ENCODE measurements at places on chromosomes 4 and X. TPM values are rescaled to one million over a fixed set of nuclear protein-coding genes. Genes with fewer than 3 reads are reported as not detected.
A peak's percentile ranks its signal among the peaks of the same experiment; 100 is the strongest.

Gene F11
- 0.30 TPM for total RNA-seq

Gene NOX1
- not detected for total RNA-seq

Gene TRPC5OS
- not detected for total RNA-seq

Gene NDST4
- 0.11 TPM for total RNA-seq

Gene ZNF595
- total RNA-seq, result 6.0 TPM

GRCh38 chr4:59484944-59485343 is 1715.2 kb upstream of the ADGRL3 start:
- H3K27ac ChIP-seq, result no peak overlapping the region
- no peaks in the 10 kb centered on the region for H3K36me3 ChIP-seq
- no peaks in the 10 kb centered on the region for H3K4me1 ChIP-seq
- no peaks in the 10 kb centered on the region for H3K27me3 ChIP-seq
- no peak overlapping the region for H3K4me3 ChIP-seq

Gene GPRASP2
- 14.5 TPM for total RNA-seq

- H3K27me3 ChIP-seq, result no peaks in the 10 kb centered on the region
- no peak overlapping the region for H3K4me3 ChIP-seq
- H3K4me1 ChIP-seq, result no peaks in the 10 kb centered on the region
- no peak overlapping the region for H3K27ac ChIP-seq
- H3K36me3 ChIP-seq, result no peaks in the 10 kb centered on the region
Measured at GRCh38 chr4:144861471-144861870, 215.5 kb downstream of the HHIP start.

Gene EDA
- total RNA-seq, result 7.3 TPM

DNA sequence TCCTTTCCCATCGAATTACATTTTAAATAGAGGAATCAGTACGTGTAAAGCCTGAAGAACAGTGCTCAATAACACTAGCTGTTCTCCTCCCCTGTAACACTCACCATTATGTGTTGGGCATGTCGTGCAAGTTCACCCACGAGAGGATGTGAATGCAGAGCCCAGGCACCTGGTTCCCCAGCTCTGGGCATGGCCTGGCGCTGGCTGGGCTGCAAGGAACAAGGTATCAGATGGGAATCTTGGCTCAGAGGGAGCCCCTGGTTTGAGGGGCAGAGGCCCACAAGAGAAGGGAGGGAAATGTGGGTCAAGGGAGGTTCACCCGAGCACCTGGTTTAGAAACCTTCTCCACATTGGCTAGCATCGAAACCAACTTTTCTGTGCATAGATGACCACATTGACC is 41.7 kb upstream of the MTM1 start:
- no peak for DNase-seq
- H3K4me1 ChIP-seq, result no peaks in the 10 kb centered on the region
- H3K27ac ChIP-seq, result no peak overlapping the region
- H3K27me3 ChIP-seq, result no peaks in the 10 kb centered on the region
- H3K4me3 ChIP-seq, result no peak overlapping the region

GRCh38 chrX:115632455-115632854 is 71.5 kb downstream of the PLS3 start:
- no peak overlapping the region for H3K4me3 ChIP-seq
- DNase-seq, result no peak
- peaks cover 23% of the 10 kb centered on the region for H3K36me3 ChIP-seq
- peaks cover 34% of the 10 kb centered on the region for H3K4me1 ChIP-seq

DNA sequence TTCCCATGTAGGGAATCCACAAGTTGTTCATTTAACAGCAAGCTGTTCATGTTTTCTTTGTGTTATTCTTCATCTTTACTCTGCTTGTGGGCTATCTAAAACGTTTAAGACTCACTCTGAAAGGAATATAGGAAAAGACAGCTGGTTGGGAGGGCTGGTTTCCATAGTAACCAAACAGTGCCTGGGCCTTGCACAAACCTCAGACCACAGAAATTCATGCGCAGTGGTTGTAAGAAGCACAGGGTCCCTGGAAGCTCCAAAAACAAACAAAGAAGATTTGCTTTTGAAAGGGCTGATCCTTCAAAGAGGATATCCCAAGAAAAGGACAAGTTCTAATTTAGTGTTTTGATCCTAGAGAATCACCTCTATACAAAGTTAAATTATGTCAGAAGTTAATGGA is 7.8 kb downstream of the SERTM2 start:
- no peak for DNase-seq
- H3K27ac ChIP-seq, result no peak overlapping the region
- H3K4me3 ChIP-seq, result no peak overlapping the region
- H3K36me3 ChIP-seq, result no peaks in the 10 kb centered on the region
- no peaks in the 10 kb centered on the region for H3K4me1 ChIP-seq

Gene SPIN2A
- total RNA-seq, result 0.22 TPM

- no peak for DNase-seq
- no peaks in the 10 kb centered on the region for H3K36me3 ChIP-seq
- no peaks in the 10 kb centered on the region for H3K27me3 ChIP-seq
- H3K4me3 ChIP-seq, result no peak overlapping the region
- no peak overlapping the region for H3K27ac ChIP-seq
Measured at GRCh38 chr4:139890816-139891215, 225.2 kb downstream of the MGST2 start.

DNA sequence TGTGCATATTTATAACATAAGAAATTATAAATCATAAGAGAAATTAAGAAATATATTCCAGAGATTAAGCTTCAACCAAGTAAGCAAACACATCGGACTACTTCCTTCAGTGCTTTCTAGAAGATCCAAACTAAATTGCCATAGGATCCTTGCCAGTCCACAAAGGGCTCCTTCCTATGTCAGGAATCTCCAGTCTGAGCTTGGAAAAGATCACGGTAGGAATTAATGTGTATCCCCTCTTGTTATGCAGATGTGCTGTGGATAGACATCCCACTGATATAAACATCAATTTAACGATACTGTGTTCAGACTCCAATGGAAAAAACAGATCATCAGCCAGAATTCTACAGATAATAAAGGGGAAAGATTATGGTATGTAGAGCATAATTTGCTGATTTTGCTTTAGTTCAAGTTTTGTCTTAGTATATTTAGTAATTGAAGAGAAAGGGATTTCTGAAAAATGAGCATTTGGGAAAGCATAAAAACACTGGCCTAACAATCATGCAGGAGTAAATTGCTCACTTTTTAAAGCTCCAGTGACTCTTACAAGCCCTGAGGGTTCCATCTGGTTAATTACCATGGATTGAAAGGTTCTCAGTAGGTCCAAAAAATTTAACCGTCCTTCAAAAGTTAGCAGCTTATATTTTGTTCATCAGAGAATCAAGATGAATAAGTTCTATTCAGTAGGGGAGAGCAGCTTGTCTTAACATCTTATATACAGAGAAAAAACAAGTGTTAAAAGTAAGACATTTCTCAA is 65.9 kb downstream of the HHIP start:
- H3K4me3 ChIP-seq, result no peak overlapping the region
- no peaks in the 10 kb centered on the region for H3K27me3 ChIP-seq
- H3K36me3 ChIP-seq, result no peaks in the 10 kb centered on the region
- no peak overlapping the region for H3K27ac ChIP-seq

DNA sequence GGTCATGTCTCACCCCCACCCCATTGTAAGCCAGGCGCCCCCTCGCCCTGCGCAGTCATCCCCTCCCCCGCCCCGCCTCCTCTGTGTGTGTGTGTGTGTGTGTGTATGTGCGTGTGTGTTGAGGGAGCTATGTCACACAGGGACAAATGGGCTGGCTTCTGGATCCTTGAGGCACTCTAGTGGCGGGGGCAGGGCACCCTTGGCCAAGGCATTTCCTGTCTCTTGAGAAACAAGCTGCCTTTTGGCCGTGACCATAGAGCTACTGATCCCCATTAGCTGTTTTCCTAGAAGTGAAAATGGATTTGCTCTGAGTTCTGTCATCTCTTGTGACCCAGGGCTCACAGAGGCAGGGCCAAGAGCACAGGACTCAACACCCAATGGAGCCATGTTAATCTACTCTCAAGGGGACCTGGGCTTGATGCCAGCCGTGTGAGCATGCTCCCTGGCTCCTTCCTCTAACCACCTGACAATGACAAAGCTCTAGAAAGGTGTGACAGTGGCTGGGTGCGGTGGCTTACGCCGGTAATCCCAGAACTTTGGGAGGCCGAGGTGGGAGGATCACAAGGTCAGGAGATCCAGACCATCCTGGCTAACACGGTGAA is 162.5 kb upstream of the BCOR start:
- H3K27me3 ChIP-seq, result no peaks in the 10 kb centered on the region
- no peak for DNase-seq
- H3K4me3 ChIP-seq, result no peak overlapping the region
- peaks cover 14% of the 10 kb centered on the region for H3K4me1 ChIP-seq
- no peak overlapping the region for H3K27ac ChIP-seq

- peaks cover 4% of the 10 kb centered on the region for H3K4me1 ChIP-seq
- no peak overlapping the region for H3K4me3 ChIP-seq
- H3K27me3 ChIP-seq, result no peaks in the 10 kb centered on the region
Measured at GRCh38 chr4:3413217-3413671, 28.5 kb upstream of the HGFAC start.

Gene SSX4B
- total RNA-seq, result not detected

DNA sequence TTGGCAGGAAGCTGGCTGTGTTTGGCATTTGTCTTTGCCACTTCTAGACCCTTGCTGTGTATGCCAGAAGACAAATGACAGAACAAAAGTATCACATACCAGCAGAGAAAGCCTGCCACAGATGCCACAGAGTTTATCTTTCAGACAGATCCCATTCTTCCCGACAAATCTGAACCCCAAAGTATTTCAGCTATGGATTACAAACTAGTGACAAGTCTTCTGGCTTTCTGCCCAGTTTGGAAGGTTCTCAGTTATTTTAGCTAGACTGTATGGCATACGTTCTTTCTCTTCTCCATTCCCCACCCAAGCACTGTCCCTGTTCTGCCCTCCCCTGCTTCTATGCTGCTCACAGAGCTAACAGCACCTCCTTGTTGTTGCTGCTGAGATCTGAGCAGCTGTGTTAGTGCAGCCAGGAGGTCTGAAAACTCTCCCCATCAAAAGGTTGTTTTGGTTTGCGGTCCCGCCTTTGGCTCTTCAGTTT is 236.7 kb downstream of the FRAS1 start:
- H3K36me3 ChIP-seq, result no peaks in the 10 kb centered on the region
- no peaks in the 10 kb centered on the region for H3K27me3 ChIP-seq
- H3K4me1 ChIP-seq, result peaks cover 13% of the 10 kb centered on the region

DNA sequence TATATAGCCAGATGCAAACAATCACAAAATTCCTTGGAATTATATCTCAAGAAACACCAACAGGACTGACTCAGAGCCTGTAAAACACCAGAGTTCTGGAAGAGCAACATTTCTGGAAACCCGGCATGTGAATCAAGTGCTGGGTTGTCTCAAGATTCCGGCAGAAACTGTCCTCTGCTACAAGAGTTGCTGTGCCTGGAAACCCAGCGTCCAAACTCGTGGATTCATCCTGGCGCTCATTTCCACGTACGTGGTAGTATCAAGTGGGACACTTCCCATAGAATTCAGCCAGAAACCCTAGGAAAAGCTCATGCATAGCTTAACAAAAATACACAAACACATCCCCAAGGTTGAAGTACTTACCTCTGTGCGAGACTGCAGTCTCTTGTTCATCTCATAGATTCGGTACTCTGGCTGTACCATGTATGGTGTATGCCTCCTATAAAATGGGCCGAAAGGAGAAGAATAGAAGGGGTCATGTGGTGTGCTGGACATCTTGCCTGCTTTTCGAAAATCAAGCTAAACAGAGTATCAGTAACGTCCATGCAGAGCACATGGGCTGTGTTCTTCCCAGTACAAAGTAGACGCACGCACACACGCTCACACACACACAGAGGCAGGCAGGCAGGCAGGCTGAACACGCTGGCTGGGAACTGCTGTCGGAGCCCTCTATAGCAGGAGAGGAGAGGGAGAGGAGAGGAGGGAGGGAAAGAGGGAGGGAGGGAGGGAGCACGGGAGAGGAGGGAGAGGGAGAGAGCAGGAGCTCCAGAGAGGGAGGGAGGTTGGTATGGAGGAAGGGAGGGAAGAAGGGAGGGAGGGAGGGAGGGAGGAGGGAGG is at the start of gene LDB2:
LDB2 (minus strand) TSS at position 655 of the 837 bp plus-strand sequence.
- H3K36me3 ChIP-seq, result no peaks in the 10 kb centered on the region
- H3K27me3 ChIP-seq, result peaks cover 25% of the 10 kb centered on the region
- DNase-seq, result peak; percentile 75
- peak within 1 kb of the TSS; percentile 85 for H3K27ac ChIP-seq

DNA sequence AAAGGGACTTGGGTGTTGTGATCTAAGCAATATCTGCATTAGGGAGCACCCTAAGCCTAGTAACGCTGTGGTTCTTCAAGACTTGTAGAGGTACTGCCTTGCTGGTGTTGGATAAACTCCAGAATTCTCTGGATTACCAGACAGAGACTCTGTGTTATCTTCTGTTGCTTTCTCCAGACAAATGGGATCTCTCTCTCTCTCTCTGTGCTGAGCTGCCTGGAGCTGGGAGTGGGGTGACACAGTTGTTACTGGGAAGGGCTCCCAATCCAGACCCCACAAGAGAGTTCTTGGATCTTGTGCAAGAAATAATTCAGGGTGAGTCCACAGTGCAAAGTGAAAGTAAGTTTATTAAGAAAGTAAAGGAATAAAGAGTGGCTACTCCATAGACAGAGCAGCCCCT is 48.8 kb downstream of the MCUB start:
- H3K36me3 ChIP-seq, result peaks cover 9% of the 10 kb centered on the region
- no peak overlapping the region for H3K27ac ChIP-seq
- H3K4me1 ChIP-seq, result no peaks in the 10 kb centered on the region
- no peak overlapping the region for H3K4me3 ChIP-seq
- no peak for DNase-seq

Gene ZBED1
- total RNA-seq, result 64.8 TPM

GRCh38 chrX:53354669-53355068 is 67.8 kb downstream of the SMC1A start:
- H3K36me3 ChIP-seq, result no peaks in the 10 kb centered on the region
- no peaks in the 10 kb centered on the region for H3K27me3 ChIP-seq
- no peak for DNase-seq
- H3K4me1 ChIP-seq, result no peaks in the 10 kb centered on the region
- H3K4me3 ChIP-seq, result no peak overlapping the region

GRCh38 chr4:113146876-113147358 is 97.5 kb downstream of the ANK2 start:
- DNase-seq, result no peak
- H3K36me3 ChIP-seq, result no peaks in the 10 kb centered on the region
- no peaks in the 10 kb centered on the region for H3K27me3 ChIP-seq
- peaks cover 36% of the 10 kb centered on the region for H3K4me1 ChIP-seq

- H3K27ac ChIP-seq, result no peak overlapping the region
- peaks cover 5% of the 10 kb centered on the region for H3K36me3 ChIP-seq
- no peaks in the 10 kb centered on the region for H3K4me1 ChIP-seq
- DNase-seq, result no peak
- H3K27me3 ChIP-seq, result no peaks in the 10 kb centered on the region
Measured at GRCh38 chrX:38275615-38276014, 51.7 kb downstream of the RPGR start.

DNA sequence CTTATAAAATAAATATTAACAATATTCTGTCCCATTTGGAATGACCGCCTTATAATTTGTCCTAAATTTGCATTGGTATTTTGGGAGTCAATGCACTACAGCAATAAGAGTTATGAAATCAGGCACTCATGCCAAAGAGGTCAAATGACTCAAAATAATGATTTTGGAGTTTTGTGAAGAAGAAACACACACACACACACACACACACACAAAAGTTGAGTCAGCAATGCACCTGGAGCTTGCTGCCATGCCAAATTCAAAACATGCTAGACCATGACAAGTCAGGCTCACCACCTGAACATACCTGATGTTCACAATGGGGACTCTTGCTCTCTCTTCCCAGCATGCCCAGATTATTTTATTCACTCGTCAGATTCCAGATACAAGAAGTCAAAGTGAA is 56.7 kb downstream of the PROM1 start:
- no peak overlapping the region for H3K27ac ChIP-seq
- DNase-seq, result no peak
- H3K4me1 ChIP-seq, result peaks cover 55% of the 10 kb centered on the region
- no peaks in the 10 kb centered on the region for H3K27me3 ChIP-seq
- no peak overlapping the region for H3K4me3 ChIP-seq

Data from left ventricle myocardium inferior (tissue), 1 donor.